Stimulated activated CD8-positive, alpha-beta memory T cell treated with anti-CD3 and anti-CD28 coated beads, Interleukin-7, amount 100 ng/mL, for 1 hour (primary cell): ENCODE measurements at places on chromosomes 3 and 15.

- DNase-seq = no peak
Observed at GRCh38 chr3:18344306-18345014, 80.7 kb downstream of the SATB1 start.

GRCh38 chr15:63997715-63998442, 48.4 kb downstream of the DAPK2 start:
- DNase-seq = no peak

- DNase-seq = no peak
Observed at GRCh38 chr15:95989392-95989791, 341.1 kb upstream of the NR2F2 start.

GRCh38 chr3:123351501-123351900, 97.4 kb downstream of the ADCY5 start:
- DNase-seq = no peak

DNA sequence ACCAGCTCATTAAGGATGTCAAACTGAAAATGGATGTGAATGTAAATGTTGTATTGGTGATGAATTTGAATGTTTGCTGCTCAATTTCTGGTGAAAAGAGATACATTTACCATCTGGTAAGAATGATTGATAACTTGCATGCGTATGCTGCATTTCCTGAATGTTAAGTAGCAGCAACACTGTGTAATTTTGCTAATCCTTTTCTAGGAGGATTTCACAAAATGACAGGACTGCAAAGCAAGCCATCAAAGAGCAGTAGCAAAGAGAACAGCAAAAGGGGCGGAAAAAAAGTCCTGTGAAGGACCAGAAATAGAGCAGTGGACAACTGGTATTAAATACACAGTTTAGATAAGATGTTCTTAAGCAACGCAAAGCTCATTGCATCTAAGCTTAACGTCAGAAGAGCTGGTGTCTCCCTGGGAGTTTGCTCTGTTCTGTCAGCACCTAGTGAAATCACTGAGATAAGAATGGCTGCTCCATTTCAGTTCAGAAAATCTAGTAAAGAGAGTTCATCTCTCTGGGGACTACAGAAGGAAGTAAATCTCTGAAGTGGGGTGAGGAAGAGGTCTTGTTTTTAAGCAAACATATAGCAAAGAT, 23.5 kb upstream of the PAQR5 start:
- no peak for DNase-seq

DNA sequence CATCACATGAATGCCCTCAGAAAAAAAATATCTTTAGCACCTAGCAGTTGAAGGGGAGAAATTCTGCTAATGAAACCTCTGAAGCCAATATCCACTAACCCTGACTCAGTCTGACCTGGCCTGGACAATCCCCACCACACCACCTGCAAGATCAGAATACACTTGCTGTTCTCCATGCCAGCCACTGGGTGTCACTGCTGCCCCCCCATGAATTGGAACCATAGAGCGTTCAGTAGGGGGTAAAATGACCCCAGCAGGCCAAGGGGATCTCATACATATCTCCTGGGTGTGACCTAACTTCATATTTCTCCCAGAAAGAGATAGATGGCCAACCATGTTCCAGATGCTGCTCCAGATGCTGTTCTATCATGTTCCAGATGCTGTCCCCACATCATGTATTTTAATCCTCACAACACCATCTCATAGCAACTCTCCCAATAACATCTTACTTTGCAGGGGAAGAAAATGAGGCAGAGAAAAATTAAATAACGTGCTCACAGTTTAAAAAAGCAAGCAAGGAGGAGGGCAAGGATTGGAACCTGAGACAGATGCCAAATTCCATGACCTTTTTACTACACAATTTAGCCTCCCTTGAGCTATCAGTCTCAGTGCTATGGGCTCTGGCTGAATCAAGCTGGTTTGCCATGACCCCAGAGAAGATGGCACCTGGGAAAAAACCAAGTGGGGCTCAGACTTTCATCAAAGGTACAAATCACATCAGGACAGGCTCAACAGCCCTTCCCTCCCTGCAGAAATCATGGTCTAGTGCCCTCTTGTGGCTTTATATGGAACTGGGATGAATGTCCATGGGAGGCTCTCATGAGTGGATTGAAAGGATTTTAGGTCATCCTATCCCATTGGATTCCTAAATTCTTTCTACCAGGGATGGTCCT, 12.4 kb downstream of the NTRK3 start:
- no peak for DNase-seq

DNA sequence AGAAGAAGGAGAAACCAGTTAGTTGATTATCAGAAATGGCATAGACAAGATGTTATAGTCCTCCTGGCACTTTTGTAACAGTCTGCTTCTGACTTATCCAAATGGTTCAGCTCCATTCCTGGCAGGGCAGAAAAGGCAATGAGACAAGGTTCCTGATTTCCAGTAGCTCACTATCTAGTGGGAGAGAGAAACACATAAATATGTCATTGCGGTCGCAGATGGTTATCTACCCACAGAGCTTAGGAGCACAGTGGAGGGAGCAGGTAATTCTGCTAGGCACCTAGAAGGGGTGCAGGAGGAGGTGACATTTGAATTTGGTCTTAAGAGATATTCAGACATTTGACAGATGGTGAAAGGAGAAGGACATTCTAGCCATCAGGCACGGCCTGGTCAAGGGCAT, 78.1 kb downstream of the TAMM41 start:
- DNase-seq = no peak

GRCh38 chr3:52428151-52429005, 16.5 kb downstream of the SEMA3G start:
- no peak for DNase-seq

DNA sequence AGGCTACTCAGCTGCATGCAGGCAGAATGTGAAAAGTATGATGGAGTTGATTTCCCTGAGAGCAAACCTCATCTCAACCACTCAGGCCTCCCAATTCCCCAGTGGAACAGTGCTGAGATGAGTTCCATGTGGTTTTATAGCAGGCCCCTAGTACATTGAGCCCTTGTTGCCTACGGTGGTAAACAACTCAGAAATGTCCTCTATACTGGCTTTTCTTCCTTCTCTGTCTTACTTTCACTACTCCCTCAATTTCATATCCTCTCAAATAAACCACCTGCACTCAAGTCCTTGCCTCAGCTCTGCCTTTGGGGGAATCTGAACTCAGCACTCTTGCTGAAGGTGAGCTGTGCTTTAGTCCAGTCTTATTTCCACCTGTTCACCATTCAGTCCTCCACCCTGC, 399.9 kb downstream of the PDCD6IP start:
- no peak for DNase-seq

DNA sequence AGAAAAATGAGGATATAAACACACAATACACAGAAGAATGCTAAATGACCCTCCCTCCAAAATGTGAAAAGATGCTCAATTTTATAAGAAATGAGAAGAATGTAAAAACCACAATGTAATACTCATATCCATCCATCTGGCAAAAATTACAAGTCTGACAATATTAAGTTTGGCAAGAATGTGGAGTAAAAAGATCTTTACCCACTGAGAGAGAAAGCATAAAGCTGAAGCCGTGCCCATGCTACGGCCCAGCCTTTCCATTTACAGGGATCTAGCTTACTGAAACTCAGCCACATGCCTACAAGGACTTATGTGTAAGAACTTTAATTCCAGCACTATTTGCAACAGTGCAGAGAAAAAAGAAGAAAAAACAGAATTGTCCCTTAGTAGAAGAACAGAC, 42.9 kb downstream of the ATP13A3 start:
- DNase-seq = no peak

DNA sequence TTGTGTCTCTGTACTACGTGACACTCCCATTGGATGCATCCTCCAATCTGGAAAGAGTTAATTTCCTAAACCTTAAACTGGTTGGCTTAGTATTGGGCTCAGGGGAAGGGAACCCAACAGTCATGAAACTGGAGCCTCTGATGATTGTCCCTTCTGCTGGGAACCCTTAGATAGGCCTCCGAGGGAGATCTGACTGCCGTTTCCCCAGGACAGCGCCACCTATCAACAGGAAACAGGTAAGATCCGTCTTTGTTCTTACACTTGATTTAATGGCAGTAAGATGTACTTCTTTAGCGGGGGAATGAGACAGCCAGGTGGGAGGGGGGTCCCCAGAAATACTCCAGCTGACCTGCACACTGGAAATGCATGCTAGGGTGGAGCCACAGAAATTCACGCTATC, 1749.6 kb downstream of the SI start:
- no peak for DNase-seq

- DNase-seq = no peak
Observed at GRCh38 chr15:91318931-91319330, 218.9 kb downstream of the SV2B start.

DNA sequence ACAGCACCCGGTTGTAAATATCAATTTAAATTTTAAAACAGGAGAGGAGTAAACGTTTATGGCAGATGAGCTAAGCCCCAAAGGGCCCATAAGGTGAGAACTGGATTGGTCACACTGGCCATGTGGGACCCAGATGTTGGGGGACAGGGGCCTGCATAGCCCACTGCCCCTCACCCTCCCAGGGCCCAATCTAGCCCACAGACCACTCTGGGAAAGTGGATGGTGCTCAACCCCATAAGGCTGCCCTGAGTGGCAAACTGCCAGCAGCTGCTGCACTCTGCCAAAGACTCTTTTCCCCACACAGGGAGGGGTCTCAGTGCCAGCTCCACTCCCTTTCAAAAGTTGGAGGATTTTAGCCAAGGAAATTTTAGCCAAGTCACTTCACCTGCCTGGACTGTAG, 42.5 kb downstream of the CCDC12 start:
- no peak for DNase-seq

DNA sequence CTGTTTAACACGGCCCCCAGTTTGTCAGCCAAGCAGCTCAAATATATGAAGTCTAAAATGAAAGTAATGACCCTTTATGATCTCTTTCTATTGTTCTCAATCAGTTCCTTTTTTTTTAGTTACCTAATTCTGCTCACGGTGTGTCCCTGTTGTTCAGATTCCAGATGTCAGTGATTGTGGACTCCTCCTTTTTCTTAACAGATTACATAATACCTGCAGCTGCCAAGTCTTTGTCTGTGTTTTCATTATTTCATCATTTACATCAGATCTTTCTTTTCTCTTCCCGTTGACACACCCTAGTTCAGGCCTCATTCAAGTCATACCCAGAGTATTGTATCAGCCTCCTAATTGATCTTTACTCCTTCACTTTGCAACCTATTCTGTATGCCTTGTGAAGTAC, 56.1 kb upstream of the SKIL start:
- DNase-seq = no peak
